ENCODE measurements at places on chromosomes 6 and 20. TPM values are rescaled to one million over a fixed set of nuclear protein-coding genes. Genes with fewer than 3 reads are reported as not detected.

KIF16B gene
- 3.3 TPM for polyA plus RNA-seq

EEF1A1 gene
- polyA plus RNA-seq = 7,429 TPM

BEND6 gene
- polyA plus RNA-seq = 0.87 TPM

HEY2 gene
- polyA plus RNA-seq = not detected

TCF21 gene
- not detected for polyA plus RNA-seq

FBXL4 gene
- 4.7 TPM for polyA plus RNA-seq

PTCRA gene
- not detected for polyA plus RNA-seq

SLC17A1 gene
- not detected for polyA plus RNA-seq

PBOV1 gene
- not detected for polyA plus RNA-seq

FHL5 gene
- not detected for polyA plus RNA-seq

IP6K3 gene
- polyA plus RNA-seq = not detected

SUMO4 gene
- polyA plus RNA-seq = 0.04 TPM

WFDC10B gene
- not detected for polyA plus RNA-seq

SNAP25 gene
- not detected for polyA plus RNA-seq

GPR63 gene
- polyA plus RNA-seq = 0.91 TPM

CRYBG1 gene
- polyA plus RNA-seq = 21.0 TPM

GRCh38 chr6:169866668-169867521 lies 115.5 kb downstream of the ERMARD start:
- no peak for DNase-seq

GRCh38 chr20:57290178-57290484 lies 23.7 kb upstream of the BMP7 start:
- no peak for DNase-seq

DNA sequence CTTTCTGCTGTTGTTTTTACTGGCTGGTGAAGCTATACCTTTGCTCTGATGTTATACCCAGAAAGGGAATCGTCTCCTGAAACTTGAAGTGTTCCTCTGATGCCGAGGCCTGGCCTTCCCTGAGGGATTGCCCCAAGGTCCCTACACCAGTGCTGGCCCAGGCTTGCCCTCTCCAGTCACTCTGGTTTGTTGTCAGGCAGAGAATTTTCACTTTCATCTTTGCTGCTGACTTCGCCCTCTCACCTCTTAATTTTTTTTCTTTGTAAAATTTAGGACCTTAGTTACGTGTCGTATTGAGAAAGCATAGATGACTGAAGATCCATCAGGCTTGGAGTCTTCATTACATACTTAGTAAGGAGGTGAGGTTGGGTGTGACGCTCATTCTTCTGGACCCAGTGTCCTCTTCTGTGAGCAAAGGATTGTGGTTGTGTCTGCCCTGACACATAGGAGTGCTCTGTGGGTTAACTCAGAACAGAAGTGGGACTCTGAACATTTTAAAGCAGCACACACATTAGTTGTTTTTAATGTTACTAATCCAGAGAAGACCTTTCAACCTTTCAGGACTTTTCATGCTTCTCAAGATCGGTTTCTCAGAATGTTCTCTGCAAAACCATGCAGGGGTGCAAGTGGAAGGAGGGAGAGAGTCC lies 45.4 kb downstream of the TULP4 start:
- peak; percentile 44 for DNase-seq

GRCh38 chr20:22335210-22335609 lies 249.2 kb downstream of the FOXA2 start:
- no peak for DNase-seq

DNA sequence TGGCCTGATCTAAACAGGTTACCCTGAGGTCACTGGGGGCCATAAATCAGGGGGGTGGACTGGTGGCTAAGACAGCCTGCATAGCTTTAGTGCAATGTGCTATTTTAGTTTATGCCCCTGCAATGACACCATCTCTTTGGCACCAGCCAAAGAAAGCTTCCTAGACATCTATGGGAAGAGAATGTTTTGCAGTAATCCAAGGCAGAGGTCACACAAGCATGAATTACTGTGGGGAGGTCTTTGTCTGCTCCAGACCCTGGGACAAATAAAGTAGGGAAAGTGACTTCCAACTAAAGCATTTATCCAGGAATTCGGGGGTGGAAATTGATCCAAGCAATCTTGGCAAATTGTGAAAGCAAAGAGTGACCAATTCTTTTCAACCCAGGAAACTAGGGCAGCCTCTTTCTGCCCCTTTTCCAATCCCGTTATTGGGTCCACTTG lies 5.3 kb downstream of the RIPOR2 start:
- no peak for DNase-seq

GRCh38 chr6:100426744-100427338 lies 37.9 kb downstream of the SIM1 start:
- no peak for DNase-seq

DNA sequence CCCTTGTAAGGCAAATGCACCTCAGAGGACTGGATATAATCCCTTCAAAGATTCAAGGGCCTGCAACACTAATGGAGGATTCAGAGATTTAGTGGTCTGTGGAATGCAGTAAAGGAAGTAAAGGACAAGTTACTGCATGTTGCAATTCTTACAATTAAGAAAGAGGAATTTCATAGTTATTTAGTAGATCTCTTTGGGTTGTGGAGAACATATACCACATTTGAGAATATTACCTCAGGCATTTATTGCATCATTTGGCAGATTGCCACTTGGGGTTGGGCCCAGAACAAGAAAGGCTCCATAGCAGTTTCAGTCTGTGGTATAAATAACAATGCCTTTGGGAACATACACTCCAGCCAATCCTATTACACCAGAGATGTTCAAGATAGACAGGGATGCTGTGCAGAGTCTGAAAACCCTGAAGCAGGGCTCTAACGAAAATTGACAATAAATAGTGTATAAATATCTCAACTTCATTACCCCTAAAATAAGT lies 20.9 kb upstream of the EPM2A start:
- peak; percentile 95 for DNase-seq

DNA sequence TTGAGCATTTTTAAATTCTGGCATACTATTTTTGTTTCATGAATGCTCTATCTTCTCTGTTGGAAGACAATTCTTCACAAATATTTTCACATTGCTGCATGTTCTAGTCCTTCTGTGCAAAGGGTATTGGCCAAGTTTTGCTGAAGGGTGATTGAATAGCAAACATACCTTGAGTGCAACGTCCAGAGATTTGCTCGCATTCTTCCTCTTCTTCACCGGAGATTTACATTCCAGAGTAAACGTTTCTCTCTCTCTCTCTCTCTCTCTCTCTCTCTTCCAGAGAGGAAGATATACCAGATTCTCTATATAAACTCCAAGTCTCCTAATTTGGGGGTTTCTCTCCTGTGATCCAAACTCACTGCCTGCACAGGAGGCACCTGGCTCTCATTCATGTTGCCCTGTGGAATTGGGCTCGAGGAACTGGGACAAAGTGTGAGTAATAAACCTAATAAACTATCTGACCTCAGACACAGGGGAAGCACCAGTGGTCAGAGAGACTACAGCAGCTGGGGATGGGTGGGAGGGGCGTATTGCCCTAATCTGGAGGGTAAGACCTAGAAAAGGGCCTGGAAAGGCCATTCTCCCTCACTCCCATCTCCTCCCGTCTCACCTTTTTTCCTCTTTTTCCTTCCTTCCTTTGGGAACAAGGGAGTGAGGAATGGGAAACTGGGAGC lies 1.1 kb upstream of the TREML1 start:
- DNase-seq = no peak

- no peak for DNase-seq
Measured at GRCh38 chr6:45371924-45372573, 5.7 kb downstream of the SUPT3H start.

DNA sequence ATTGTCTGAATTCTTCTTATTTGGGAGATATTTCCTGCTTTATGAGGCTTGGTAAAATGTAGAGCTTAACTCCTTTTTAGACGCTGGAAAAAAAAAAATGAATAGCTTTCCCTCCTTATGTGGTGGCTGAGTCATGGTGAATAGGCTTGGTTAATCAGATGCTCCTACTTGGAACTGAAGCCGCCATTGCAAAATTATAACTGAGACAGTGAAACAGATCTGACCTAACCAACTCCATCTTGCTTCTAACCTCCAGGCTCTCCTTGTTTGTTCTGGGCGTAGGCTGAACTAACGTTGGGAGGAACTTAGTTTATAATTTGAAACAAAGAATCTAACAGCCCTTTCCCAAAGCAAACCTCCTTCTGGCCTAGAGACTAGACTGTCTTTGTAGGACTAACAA lies 43.2 kb upstream of the PLCB4 start:
- DNase-seq = peak; percentile 17

DNA sequence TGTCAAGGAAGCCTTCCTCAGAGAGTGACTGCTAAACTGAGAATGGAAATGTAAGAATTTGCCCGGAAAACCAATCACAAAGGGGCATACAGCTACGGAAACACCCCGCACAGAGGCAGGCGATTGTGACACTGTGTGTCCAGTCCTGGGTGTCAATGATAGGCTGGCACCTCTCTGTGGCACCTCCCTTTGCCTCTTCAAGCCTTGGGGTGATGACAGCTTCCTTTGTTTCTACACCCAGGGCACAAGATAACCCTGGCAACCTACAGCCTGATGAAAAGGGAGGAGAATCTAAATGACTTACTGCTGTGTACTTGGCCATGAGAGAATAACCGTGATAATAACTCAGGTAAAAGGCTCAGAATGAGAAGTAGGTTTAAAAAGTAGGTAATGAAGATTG lies 93.6 kb upstream of the SSTR4 start:
- DNase-seq = no peak

DNA sequence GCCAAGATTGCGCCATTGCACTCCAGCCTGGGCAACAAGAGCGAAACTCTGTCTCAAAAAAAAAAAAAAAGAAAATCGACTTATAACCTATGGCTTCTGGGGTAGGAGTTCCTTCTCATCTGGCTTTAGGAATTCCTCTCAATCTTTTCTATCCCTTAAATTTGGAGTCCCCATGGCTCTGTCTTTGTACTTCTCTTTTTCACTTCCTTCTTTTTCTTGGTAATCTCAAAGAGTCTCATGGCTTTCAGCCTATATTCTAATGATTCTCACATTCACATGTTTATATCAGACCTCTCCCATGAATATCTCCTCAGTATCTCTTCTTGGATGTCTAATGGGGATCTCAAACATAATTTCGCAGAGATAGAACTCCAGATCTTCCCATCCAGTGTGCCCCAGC lies 42.8 kb upstream of the RALGAPA2 start:
- DNase-seq = no peak

- no peak for DNase-seq
Measured at GRCh38 chr6:14730654-14731053, 515.2 kb upstream of the JARID2 start.

DNA sequence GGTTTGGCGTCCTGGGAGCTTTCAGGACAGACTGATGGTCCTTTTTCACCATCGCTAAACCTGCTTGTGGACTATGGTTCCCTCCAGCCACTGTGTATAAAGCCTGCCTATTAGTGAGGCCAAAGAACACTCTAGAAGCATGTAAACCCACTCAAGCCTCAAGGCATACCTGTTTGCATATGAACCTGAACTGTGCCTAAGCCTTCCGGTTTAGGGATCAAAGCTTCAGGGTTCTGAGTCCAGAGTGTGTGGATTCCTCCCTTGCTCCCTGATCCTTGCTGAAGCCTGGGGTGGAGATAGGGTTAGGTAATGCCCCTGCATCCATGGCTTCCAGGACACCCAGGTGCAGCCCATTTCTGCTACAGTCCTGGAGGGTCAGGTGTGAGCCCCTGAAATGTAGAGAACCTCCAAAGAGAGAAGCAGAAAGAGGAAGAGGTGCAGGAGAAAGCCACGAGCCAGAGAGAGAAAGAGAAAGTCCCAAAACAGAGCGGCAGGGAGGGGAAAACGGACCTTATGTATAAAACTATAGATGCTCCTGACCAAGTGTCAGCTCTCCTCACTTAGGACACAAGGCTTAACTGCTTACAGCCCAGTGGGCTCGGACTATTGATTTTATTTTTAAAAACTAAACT lies 93.3 kb downstream of the SCML4 start:
- DNase-seq = no peak

- no peak for DNase-seq
Measured at GRCh38 chr6:73460056-73460455, 1.5 kb upstream of the MTO1 start.

DNA sequence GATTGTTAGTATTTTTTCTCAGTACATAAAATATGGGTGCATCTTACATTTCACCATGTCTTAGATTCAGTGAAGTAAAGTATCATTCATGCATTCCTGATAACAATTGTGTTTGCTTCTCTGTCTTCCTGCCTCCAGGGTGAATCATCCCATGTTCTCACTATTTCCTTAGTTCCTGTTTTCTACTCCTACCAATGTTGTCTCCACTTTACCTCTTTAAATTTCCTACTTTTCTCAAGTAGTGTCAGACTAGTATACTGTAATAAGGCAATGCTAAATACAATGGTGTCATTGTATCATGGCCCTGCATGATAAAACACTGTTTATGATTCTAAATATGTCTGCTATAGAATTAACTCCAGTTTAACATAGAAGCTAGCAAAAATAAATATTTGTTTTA lies 37.4 kb upstream of the GABRR1 start:
- no peak for DNase-seq

DNA sequence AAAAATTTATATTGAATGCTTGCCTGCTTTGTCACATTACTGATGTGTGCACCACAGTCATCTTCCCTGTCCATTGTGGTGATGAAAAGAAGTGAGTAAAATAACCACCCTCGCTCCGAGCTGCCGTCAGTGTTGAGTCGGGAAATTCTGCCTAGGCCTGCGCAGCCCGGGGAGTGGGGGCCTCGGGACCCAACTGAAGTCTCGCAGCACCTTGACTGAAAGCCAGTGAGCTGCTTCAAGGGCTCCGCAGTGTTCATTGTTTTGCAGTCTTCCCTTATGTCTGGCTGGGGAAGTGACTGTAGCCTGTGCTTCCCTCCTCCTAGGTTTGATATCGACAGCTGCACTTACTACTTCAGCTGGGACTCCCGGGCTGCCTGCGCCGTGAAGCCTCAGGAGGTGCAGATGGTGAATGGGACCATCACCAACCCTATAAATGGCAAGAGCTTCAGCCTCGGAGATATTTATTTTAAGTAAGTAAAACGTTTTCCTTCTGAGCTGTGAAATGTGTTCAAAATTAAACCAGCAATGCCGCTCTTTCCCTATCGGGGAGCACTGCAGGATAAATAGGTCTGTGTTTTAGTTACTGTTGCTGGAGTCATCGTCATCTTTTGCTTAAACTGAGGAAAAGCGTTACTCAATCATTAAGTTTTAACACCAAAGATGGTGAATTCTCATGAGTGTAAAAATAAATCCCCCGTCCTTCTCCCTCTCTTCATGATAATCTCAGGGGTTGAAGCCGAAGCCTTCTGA lies 32.7 kb upstream of the SLC22A1 start:
- DNase-seq = no peak

- no peak for DNase-seq
Measured at GRCh38 chr20:11057624-11058023, 383.8 kb upstream of the JAG1 start.

Data from foreskin keratinocyte (primary cell).